ENCODE measurements at places on chromosomes 5 and 9.
A peak's percentile ranks its signal among the peaks of the same experiment; 100 is the strongest.

DNA sequence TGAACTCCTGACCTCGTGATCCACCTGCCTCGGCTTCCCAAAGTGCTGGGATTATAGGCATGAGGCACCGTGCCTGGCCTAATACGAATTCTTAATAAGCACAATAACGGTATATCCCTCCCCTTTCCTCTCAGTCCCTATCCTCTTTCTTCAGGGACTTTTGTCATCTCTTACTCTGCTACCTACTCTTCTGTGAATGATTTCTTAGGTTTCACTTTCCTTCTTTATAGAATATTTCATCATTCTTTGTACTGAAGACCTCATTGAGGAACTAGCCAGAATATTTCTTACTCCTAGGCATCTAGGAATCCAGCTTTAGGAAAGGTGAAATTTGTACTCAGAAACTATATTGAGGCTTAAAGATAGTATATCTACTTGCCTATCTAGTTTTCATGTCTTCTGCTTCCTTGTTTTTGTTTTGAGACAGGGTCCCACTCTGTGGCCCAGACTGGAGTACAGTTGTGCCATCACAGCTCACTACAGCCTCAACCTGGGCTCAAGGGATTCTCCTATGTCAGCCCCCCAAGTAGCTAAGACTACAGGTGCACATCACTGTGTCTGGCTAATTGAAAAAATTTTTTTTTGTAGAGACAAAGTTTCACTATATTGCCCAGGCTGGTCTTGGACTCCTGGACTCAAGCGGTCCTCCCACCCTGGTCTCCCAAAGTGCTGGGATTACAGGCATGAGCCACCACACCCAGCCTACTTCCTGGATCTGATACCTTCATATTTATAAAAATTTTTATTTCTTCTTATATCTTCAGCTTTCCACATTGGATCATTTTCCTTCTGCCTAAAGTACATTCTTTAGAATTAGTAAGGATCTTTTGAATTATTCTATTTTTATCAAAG lies 69.7 kb downstream of the GPBP1 start:
- peak; percentile 76 for DNase-seq

- peak; percentile 61 for DNase-seq
Measured at GRCh38 chr5:106454651-106455415, 1215.9 kb downstream of the EFNA5 start.

- DNase-seq: no peak
Measured at GRCh38 chr5:77952636-77953212, 176.6 kb upstream of the TBCA start.

DNA sequence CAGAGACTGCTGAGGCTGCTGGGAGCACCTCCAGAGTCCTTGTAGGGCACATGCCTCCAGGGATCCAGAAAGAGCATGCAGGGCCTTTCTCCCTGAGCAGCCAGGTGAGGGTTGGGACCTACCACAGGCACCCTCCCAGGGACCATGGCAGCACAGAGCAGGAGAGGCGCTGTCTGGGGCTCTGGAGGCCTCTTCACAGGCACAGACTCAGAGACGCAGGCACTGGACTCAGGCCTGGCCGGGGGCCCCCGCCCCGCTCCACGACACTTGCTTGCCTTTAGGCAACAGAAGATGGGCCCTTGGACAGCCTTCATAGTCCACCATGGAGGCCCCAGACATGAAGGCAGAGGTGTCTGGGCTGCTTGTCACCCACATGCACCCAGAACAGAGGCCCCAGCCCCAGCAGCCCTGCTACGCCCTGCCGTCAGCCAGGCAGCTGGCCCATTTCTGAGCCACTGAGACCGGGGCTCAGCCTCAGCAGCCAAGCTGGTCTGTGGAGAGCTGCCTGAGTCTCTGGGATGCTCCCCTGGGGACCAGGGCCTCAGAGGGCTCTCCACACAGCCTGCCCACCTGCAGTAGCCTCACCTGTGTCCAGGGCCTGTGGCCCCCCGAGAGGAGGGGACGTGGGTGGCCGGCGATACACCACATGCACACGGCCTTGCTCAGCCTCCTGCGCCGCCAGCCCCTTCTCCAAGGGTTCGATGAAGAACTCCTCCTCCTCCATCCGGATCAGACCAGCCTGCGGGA lies 72.8 kb downstream of the ADAMTS2 start:
- DNase-seq: no peak

- peak; percentile 14 for DNase-seq
Measured at GRCh38 chr9:128628471-128629048, 28.1 kb downstream of the DYNC2I2 start.

GRCh38 chr9:133347515-133347984 lies 381 bp downstream of the MED22 start:
- peak; percentile 67 for DNase-seq

DNA sequence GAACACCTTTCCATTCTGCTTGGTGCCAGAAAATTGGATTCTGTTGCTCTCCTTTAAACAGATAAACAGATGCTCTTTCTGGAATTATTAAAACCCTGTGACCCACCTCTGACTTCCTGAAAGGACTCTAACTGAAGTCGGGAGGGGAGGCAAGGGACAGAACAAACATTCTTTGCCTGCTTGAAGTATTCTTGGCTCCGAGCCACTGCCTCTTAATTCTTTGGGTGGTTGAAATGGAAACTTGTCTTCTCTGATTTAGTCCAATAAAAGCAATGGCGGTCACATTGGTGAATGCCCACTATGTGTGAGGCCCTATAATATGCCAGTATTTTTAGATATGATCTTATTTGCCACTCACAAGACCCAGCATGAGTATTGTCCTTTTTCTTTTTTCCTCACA lies 236.8 kb downstream of the SLIT3 start:
- no peak for DNase-seq

GRCh38 chr5:3598769-3599211 lies 3.2 kb downstream of the IRX1 start:
- DNase-seq: no peak

GRCh38 chr9:77251050-77251449 lies 73.7 kb downstream of the VPS13A start:
- no peak for DNase-seq

DNA sequence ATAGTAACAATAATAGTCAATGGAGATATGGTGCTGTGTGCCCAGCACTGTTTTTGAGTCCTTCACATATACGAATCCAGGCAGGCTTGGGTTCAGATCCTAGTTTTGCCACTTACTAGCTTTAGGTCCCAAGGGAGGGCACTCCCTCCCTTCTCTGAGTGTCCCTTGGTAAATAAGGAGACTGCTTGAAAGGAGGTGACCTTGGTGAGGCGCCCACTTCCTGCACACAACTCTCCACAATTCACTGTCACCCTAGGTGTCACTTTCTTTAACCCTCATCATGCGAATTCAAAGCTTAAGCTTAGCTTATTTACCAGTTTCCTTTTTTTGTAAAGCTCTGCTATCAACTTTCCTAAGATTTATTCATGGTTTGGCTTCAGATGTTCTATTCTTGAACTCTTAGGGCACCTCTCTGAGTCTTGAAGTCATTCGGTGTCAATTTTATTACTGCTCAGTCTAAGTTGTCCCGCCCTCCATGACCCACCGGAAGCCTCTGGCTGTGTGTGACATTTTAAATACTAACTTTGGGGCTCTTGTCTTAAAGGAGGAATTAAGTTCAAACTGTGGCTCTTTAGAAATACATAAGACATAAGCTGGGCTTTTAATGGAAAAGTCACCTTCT lies 170.7 kb upstream of the ZNF618 start:
- DNase-seq: no peak

- DNase-seq: no peak
Measured at GRCh38 chr5:84599964-84600363, 215.3 kb upstream of the EDIL3 start.

DNA sequence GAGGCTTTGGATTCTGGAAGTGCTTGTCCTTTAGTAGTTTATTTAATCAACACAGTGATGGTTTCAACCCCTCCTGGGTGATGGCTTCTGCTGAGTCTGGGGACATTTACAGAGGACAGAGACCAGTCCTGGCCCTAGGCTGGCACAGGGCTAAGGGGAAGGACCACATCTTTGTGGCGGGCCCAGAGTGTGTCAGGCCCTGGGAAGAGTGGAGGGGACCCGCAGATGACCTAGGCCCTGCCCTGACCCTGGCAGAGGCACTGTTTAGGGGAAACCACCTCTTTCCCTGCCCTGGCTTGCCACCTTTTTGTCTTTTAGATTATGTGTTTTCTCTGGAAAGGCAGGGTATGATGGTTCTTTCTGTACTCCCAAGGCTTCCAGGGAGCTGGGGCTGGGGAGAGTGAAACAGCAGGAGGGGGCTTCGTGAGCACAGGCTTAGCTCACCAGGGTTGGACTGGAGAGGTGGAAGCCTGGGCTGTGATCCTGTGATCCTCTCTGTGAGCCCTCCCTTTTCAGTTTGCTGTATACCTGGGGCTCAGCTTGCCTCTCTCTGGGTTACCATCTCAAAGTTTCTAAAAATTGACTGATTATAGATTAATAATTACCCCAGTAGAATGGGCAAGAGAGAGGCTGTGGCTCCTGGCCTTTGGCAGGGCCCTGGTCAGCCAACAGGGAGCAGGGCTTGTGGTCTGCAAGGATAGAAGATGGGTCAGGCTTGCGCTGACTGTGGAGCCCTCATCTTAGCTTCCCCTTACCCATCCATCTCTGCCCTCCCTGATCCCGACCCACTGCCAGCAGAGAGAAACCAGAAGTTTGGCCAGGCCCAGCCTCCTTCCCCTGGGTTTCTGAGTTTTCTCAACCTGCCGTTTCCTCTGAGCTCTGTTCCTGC lies 1.7 kb upstream of the SYNPO start:
- no peak for DNase-seq

Data from OCI-M1 (cell line).